CD4-positive, alpha-beta T cell (primary cell): ENCODE measurements at places on chromosomes 5 and 9.

GRCh38 chr9:2340046-2340760 lies 281.4 kb upstream of the VLDLR start:
- no peak for DNase-seq

GRCh38 chr9:37949576-37949975 lies 45.6 kb upstream of the SLC25A51 start:
- no peak for DNase-seq

GRCh38 chr5:15502208-15502607 lies 2.2 kb downstream of the FBXL7 start:
- DNase-seq = no peak

- no peak for DNase-seq
Measured at GRCh38 chr9:21983561-21983935, 10.6 kb downstream of the CDKN2A start.

DNA sequence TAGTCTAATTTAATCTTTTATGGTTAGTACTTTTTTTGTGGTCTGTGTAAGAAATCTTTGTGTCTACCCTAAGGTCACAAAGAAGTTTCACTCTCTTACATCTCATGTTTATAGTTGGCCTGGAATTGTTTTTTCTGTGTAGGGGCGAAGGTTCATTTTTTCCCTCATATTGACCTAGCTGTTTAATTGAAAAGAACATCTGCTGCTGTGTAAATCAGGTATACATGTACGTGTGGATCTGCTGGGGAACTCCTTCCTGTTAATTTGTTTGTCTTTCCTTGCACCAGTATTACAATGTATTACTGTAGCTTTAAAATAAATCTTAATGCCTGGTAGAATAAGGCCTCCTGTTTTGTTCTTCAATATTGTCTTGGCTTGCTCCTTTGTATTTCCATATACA lies 37.8 kb downstream of the EXOSC2 start:
- DNase-seq = no peak

GRCh38 chr5:58114324-58114723 lies 345.6 kb downstream of the PLK2 start:
- no peak for DNase-seq

- DNase-seq = peak; percentile 68
Measured at GRCh38 chr5:151825445-151825844, 53.7 kb downstream of the G3BP1 start.
